ENCODE measurements at places on chromosomes 7 and 10.

- peak; percentile 52 for DNase-seq
Observed at GRCh38 chr7:131625817-131626372, 69.5 kb upstream of the PODXL start.

- DNase-seq, result peak; percentile 80
Observed at GRCh38 chr10:103676058-103676785, 179.2 kb downstream of the SH3PXD2A start.

- peak; percentile 68 for DNase-seq
Observed at GRCh38 chr7:66696774-66697191, 43.8 kb upstream of the RABGEF1 start.

- no peak for DNase-seq
Observed at GRCh38 chr7:44193011-44193802, 4.0 kb upstream of the GCK start.

GRCh38 chr10:74300666-74301065 lies 149.6 kb downstream of the ADK start:
- DNase-seq, result no peak
